Bronchial epithelial cell (primary cell): ENCODE measurements at places on chromosomes 12 and 14.

GRCh38 chr14:75831455-75831854 lies 150.3 kb downstream of the TGFB3 start:
- peak; percentile 89 for DNase-seq

GRCh38 chr14:22097586-22098292 lies 424.1 kb upstream of the OR4E1 start:
- DNase-seq, result no peak

DNA sequence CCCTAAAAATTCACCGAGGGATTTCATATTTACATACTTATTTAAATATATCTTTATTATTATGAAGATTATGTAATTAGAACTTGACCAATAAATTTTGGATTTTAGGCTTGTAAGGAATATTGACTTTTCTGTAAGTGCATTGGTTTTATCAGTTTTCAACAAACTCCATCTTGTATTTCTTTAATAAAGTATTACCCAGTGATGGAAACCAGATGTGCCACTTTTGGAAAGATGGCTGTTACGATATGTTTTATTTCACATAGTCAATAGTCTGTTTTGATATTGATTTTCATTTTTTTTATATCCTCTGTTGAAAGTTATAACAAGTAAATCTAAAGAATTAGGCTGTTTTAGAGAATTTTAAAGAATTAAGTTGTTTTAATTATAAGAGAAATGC lies 1.8 kb downstream of the MON2 start:
- DNase-seq, result no peak

DNA sequence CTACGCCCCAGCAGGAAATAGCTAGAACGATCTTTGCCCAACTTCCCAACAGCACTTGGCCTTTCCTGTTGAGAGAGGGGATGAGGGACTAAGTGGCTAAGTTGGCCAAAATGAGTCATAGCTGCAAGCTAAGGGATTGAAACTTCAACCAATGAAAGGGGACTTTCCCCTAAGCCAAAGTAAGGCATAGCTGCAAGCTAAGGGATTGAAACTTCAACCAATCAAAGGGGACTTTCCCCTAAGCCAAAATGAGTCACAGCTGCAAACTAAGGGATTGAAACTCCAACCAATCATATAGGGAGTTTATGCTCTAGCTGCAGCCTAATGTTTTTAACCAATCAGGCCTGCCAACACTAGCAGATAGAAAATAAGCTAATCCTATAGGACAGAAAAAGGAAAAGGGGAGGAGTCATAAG lies 100.5 kb upstream of the SSTR1 start:
- no peak for DNase-seq

- DNase-seq, result peak; percentile 59
These were observed 27.0 kb downstream of the TMCC3 start for GRCh38 chr12:94623161-94623920.

- no peak for DNase-seq
These were observed 4.1 kb upstream of the ACVR1B start for GRCh38 chr12:51947246-51947996.

- no peak for DNase-seq
These were observed 8.6 kb downstream of the RAB5B start for GRCh38 chr12:55982319-55982936.

DNA sequence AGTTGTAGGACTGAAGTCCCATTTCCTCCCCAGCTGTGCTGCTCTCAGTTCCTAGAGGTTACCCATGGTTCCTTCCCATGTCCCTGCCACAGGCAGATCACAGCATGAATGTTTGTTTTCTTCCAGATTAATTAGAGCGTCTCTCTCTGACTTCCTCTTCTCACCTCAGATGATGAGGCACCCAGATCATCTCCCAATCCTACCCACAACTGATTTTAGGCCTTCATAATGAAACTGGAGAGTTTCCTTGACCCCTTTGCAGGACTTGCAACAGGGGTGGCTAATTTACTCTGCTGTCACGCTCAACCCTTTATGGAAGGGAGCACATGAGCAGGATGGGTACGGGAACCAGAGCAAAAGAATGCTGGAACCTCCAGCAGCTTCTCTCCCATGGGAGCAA lies 32.1 kb upstream of the TXNRD1 start:
- no peak for DNase-seq

DNA sequence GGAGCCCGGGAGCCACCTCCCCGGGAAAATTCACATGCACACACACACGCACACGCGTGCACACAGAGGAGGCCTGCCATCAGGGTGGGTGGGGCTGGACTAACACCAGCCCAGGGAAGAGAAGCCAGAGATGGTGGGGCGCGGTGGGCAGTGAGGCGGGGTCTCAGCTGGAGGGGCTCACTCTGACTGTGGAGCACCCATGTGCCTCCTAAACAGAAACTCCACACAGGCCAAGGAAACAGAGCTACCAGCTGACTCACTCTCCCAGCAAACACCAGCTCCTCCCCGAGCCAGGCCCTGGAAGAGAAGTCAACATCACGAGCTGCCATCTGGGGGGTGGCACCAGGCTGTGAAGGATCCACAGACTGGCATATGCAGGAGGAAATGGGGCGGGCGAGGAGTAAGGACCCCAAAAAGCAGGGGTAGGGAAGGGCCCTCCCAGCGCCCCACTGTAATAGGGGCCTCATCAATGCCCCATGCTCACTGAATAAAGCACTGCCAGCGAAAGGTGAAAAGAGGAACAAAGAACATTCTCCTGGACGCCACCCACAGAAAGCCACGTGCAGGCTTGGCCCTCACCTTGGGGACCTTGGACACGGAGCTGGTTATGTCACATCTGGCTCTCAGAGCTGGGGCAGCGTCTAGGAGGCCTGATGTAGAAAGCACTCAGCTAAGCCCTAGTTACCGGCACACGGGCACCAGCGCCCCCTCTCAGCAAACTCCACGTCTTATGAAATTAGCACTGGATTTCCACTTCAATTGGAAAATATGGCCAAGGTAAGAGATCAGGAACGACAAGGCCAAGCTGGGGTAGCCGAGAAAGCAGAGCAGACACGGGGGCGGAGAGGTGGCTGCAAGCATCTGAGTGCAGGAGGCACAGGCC lies 8.4 kb upstream of the INF2 start:
- peak; percentile 83 for DNase-seq

- DNase-seq, result no peak
These were observed 75.0 kb downstream of the EP400 start for GRCh38 chr12:132024758-132025157.

DNA sequence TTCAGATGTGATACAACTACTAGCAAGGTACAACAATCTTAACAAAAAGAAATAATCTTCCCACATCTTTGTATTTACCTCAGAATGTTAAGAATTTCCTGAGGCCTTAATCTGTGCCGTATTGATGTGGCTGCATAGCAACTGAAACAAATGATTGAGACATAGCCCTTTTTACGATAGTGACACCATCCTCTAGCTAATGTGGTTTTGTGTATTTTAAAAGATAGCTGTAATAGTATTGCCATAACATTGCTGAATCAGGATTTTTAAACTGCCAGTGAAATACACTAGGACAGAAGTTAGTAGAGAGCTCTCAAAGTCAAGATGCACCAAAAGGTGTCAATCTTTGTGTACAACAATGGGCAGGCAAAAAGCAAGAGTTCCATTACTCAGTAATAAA lies 11.9 kb downstream of the NPAS3 start:
- DNase-seq, result no peak

DNA sequence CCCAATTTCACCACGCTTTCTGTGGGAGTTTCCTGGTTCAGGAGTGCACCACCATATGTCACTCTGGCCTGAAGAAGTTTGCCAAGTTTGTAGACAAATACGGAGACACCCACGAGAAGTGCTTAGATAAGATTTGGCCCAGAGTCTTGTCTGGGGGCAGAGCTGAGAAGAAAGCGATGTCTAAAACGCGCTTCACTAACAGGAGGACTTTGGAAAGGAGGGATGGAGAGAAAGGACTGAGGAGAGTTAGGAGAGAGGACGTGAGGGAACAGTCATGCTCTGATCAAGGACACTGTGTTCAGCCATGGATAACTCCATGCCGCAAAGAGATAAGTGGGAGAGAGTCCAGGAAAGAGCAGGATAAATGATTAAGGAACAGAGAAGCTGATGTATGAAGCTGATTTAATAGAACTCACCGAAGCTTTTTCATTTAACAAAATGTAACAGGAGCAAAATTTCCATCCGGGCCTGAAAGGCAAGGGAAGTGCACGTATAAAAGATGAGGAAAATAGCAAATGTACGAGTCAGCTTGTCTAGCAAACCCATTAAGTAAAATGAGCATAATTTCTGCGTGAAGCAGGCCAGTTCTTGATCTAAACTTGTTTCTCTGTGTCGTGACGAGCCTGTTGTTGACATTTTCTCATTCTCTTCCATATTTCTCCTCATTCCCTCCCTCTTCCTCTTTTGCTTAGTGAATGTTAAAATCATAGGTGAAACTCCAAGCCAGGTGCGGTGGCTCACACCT lies 23.4 kb upstream of the MAP3K9 start:
- peak; percentile 74 for DNase-seq

GRCh38 chr12:111285200-111285599 lies 83.7 kb downstream of the PHETA1 start:
- no peak for DNase-seq

DNA sequence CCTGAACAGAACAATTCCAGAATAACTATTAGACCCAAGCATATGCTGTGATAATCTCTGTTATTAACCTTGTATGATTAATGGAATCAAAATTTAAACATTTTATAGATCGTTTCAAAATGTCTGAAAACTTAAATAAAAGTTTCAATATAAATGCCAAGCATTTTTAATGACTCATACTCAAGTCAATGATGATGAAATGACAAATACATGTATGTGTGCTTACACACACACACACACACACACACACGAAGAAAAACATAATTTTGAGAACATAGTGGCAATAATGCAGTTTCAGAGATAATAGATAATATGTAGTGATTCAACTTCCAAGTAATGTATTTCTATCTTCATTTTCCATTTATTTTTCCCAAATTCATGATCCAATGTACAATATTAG lies 384.9 kb upstream of the FOXG1 start:
- peak; percentile 61 for DNase-seq

DNA sequence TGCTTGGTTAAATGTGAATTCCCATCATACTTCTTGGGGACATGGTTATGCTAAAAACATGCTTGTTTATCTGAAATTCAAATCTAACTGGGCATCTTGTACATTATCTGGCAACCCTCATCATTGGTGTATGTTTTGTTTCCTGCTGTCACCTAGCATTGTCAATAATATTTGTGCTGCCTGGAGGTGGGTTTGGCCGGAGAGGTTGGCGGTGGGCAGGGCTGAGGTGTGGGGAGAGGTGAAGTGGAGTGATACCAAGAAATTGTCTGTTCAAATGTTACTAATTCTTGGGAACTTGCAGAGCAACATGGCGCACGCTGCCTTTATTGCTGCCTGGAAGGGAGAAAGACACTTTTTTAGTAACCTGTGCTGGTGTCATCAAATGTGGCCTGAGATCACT lies 280.5 kb downstream of the VRK1 start:
- DNase-seq, result no peak

GRCh38 chr12:75476071-75476470 lies 4.5 kb upstream of the GLIPR1 start:
- DNase-seq, result no peak

GRCh38 chr14:89575386-89576061 lies 158.5 kb upstream of the FOXN3 start:
- DNase-seq, result no peak

DNA sequence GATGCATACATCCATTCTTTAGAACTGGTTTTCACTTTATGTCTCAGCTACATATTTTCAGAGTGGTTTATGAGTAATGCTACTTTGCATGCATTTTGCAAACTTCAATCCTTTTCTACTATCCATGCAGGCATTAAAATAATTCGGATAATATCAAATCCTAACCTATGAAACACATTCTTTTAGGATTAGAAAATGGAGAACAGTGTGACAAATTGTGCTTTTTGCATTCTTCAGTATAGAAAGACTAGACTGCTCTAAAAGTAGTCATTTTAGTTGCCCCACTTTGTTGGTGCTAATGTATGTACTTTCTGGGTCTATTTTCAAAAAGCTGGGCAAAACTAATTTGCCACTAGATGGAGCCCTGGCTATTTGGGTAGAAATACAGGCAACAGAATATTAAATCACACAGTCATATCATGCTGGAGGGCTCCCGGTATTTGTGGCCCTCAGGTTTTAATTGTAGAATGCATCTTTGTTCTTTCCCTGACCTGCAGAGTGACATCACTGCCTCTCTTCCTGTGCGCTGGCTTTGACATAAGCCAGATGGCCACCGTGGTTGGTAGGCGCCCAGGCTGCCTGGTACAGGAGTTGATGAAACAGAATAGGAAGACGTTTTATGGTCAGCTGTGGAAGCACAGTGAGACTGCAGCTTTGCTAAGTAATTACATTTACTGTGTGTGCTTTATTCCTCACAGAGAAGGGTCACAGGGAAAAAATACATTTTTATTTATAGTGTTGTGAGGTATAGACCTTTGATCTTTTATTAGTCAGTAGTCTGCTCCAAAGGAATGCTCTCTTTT lies 28.1 kb downstream of the MSRB3 start:
- DNase-seq, result peak; percentile 62

GRCh38 chr12:40946612-40947194 lies 241.4 kb upstream of the PDZRN4 start:
- peak; percentile 46 for DNase-seq

DNA sequence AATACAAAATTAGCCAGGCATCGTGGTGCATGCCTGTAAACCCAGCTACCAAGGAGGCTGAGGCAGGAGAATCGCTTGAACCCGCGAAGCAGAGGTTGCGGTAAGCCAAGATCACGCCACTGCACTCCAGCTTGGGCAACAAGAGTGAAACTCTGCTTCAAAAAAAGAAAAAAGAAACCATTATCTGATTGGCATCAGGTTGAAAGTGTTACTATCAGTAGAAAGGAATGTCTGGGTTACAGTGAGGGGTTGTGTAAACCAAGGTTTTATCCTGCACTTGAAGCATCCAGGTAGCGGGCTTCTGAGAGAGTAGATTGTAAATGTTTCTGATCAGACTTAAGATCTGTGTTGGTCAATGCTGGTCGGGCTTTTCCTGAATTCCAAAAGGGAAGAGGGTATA lies 14.1 kb upstream of the OXA1L start:
- DNase-seq, result no peak

DNA sequence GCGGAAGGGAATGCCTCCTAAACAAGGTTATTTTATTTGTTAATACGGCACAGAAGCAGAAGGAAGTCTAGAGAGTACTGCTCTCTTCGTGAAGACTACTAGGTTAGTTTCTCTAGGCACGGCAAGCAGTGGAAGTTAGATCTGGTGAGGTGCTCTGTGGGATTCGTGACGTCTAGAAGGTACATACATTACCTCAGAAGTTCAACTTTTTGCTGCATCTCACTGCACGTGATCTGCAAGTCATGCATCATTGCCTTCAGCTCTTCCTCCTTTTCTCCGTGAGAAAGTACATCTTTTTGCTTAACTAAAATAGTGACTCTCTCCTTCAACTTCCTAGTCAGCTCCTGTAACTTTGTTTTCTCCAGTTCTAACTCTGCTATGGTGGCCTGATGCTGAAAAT lies 74.7 kb downstream of the NIN start:
- DNase-seq, result no peak

DNA sequence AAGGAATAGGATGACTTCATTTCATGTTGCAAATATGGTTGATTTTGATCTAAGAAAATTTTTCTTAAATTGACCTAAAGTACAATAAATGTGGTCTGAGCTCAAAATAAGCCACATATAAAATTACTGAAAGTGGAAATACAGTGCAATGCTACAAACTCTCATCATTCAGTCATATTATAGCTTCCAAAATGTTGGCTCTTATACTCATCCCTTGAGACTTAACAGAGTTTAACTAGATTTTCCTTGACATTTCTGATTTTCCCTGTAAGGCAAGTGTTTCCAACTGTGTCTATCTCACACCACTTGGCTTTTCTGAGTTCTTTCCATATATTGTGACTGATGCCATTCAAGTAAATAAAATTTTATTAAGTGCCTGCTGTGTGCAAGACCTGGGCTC lies 123.7 kb upstream of the NTF3 start:
- no peak for DNase-seq

- DNase-seq, result no peak
These were observed 15.5 kb upstream of the KLC1 start for GRCh38 chr14:103613517-103613916.
